ENCODE measurements at places on chromosomes 16 and 17.
A peak's percentile ranks its signal among the peaks of the same experiment; 100 is the strongest.

DNA sequence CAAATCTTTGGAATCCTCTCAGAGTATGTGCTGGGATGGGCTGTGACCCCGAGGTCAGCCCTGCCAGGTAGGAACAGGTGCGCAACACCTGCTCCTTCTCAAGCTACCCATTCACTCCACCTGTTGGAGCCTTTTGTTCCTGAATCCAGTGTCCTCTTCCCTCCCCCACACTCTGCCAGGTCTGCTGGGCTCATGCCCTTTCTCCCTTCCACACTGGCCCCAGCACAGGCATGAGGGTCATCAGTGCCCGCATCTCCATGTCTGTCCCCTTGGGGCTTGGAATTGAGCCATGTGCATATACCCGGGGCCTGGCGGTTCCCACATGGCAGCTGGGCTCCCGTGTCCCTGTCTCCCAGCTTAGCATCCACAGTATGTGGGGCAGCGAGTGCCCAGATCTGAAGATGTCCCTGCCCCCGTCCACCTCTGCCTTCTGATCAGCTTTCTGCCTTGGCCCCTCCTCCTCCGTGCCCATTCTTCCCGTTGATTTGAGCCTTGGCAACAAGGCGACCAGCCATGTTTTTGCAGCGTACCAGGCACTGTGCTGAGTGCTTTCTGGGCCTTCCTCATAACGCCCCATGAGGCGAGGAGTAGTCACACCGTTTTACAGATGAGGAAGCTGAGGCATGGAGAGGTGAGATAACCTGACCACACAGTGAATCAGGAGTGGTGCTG lies 102.2 kb downstream of the RAP1GAP2 start:
- DNase-seq, result no peak

DNA sequence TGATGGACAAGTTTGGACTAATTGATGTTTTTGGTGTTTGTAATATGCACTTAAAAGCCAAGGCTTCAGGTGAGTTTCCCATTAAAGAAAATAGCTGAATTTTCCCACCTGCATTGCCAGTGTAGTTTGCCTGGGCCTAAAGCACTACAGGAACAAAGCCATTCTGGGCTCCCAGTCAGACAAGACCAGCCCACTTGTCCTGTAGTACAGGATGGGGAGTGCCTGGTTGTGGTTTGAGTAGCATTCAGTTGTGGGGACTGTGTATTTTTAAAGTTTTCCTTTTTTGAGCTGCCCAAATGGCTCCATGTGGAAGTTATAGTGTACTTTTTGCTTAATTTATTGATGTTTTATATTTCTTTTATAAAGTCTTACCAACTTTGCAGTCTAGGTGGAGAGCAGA lies 91.7 kb downstream of the TANGO6 start:
- DNase-seq, result no peak

DNA sequence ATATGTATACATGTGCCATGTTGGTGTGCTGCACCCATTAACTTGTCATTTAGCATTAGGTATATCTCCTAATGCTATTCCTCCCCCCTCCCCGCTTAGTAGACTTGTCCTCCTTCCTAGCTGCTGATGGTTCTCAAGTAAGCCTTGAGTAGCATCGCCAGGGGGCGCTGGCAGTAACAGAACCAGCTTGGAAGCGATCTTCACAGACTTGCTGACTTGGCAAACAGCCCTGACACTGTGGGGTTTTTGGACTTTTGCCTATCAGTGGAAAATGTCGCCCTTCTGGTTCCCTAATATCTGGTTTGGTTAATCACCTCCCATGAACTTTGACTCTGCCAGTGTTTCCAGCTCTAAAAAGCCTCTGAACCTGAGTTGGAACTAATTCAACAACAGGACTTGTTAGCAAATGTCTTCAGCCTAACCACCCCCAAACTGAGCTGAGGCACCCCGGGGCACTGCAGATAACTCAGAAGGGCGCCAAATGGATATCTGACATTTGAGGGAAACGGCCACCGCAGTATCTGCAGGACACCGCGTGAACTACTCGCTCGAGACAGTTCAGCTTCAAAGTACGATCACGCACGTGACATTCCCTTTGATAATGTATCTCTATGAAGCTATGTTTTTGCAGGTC lies 15.4 kb upstream of the SPATA32 start:
- DNase-seq, result peak; percentile 83

DNA sequence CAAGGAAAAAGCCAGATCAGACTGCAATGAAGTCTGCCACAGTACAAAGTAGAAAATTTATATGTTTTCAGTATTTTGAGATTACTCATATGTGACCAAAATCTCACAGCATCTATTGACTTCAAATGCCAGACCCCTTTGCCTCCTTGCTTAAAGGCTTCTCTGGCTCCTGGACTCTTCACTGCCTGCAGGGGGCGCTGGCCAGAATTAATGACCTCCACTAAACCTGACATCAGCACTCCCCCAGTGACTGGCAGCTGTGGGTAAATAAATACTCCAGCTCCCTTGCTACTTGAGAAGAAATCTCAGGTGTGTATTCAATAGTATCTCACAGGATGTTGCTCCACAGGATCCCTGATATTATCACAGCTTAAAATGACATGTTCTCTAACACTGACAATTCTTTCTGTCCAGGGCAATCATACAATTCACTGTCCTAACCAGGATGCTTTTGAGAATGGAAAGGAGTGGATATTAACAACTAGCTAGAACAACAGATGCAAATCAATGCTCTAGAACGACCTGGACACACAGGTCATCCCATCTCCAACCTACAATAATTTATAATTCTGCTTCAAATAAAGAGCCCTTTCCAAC lies 4.0 kb downstream of the BECN1 start:
- DNase-seq, result peak; percentile 19

GRCh38 chr17:72407336-72407909 lies 286.6 kb downstream of the SOX9 start:
- no peak for DNase-seq

- DNase-seq, result no peak
Observed at GRCh38 chr17:39018267-39019134, 51.3 kb upstream of the FBXO47 start.

- no peak for DNase-seq
Observed at GRCh38 chr16:85978291-85978775, 79.4 kb downstream of the IRF8 start.

GRCh38 chr17:33572615-33573014 lies 279.5 kb upstream of the ASIC2 start:
- DNase-seq, result no peak

- DNase-seq, result no peak
Observed at GRCh38 chr17:28963841-28964240, 12.5 kb upstream of the PHF12 start.
